Activated CD4-positive, alpha-beta T cell treated with anti-CD3 and anti-CD28 coated beads, Interleukin-2, amount 50 U/mL, for 4 hours (primary cell): ENCODE measurements at places on chromosomes 5 and 9.

- DNase-seq = no peak
Observed at GRCh38 chr9:132161743-132162184, at the start of gene NTNG2. Gene NTNG2, plus strand, starts transcription at chr9:132162058. Its CDS starts 4,774 bp downstream, at chr9:132166832.

DNA sequence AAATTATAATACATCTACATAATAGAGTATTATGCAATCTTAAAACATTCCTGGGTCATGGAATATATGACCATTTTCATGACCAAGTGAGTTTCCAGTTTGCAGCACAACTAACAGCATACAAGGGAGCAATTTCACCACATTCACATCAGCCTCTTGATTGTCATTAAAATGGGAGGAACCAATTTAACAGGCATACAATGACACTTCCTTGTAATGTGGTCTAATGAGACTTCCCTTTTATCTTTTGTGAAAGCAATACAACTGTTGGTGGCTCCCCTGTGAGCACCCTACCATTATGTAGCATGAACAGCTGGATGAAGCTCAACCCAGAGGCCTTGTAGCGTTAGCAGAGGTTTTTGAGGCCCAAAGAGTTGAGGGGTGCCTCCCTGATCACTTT, 13.6 kb upstream of the TMOD1 start:
- no peak for DNase-seq

DNA sequence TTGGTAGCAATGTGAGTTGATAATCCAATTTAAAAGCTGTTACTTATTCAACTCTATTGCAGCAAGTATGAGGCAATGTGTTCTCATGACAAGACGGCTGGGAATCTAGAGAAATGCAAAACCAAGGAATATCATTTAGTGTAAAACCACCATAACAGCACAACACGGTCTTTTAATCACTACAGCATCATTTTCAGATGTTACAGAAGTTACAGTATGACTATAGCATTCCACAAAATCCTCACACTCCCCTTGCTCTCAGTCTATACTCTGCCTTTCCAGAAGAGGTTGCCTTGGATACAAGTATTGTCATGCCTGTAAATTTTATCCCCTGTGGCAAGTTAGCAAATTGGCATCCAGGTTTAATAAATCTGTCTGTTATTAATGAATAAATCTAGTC, 28.6 kb upstream of the TAS2R1 start:
- DNase-seq = no peak

- DNase-seq = no peak
Observed at GRCh38 chr9:33620738-33621439, 96.8 kb downstream of the ANKRD18B start.

DNA sequence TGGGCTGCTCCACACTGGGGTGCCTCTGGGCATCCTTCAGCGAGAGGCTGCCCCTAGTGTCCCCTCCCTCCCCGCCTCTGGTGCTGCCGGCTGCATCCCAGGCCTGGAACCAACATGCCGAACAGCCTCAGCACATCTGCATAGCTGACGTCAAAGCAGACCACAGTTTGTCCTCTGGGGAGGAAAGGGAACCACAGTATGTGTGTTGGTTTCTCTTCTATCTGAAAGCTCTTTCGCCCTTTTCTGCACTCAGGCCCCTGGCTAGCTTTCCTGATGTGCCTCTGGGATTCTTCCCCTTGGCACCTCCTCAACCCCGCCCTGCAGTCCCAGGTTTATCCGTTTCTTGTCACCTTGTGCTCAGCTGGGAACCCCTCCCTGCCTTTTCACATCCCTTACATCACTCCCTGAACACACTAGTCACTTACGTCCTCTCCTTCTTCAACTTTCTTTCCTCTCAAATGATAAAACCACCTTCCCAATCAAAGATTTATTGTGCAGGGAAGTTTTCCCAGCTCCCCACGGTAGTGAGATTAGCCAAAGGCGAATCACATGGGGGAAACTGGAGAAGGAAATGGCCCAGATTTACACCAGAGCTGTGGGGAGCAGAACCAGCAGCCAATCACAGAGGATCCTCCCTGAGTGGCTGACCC, 35.5 kb upstream of the B4GALT1 start:
- no peak for DNase-seq

GRCh38 chr5:144125163-144125726, 45.2 kb downstream of the YIPF5 start:
- no peak for DNase-seq

- no peak for DNase-seq
Observed at GRCh38 chr9:137293482-137294090, 8.5 kb downstream of the NRARP start.

- no peak for DNase-seq
Observed at GRCh38 chr5:56003679-56004078, 8.9 kb upstream of the IL6ST start.
